ENCODE measurements at places on chromosomes 2 and 18. TPM values are rescaled to one million over a fixed set of nuclear protein-coding genes. Genes with fewer than 3 reads are reported as not detected.

DNA sequence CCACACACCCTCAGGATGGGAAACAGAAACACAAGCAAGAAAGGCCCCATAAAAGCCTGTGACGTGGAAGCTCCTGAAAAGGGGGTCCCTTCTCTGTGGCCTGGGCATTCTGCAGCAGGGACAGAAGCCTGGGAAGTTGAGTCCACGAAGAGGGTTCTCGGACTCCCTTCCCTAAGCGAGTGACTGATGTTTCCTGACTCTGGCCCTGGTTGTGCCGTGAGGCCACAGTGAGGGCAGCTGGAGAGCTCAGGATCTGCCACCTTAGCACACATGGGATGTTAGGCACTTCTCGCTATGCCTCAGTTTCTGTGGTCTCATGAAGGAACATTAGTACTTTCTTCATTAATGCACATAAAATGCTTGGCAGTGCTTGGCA lies 87.2 kb upstream of the ZFP36L2 start:
- no peak for DNase-seq

DNA sequence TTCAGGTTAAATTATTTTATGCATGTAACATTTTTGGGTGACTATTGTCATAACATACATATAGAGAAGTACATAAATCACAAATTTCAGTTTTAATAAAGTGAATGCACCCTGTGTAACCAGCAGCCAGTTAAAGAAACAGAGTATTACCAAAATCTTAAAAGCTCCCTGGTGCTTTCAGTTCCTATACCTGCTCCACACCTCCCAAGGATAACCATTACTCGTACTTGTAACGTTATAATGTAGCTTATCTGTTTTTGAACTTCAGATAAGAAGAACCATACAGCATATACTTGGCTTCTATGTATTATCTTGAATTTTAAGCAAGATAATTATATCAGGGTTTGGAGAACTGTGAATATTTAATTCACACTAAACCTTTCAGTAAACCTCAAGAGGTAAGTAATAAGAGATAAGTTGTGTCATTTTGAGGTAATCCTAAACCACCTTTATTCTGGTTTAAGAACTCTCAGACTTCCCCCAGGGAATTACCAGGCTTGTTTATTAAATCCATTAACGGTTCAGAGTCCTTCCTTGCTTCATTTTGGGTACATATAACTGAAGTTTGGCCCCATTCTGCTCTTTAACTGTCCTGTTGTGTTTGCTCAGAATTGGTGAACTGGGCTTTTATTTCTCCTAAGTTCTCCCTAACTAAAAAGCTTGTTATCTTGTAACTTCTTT lies 58.6 kb downstream of the LCLAT1 start:
- no peak for DNase-seq

DNA sequence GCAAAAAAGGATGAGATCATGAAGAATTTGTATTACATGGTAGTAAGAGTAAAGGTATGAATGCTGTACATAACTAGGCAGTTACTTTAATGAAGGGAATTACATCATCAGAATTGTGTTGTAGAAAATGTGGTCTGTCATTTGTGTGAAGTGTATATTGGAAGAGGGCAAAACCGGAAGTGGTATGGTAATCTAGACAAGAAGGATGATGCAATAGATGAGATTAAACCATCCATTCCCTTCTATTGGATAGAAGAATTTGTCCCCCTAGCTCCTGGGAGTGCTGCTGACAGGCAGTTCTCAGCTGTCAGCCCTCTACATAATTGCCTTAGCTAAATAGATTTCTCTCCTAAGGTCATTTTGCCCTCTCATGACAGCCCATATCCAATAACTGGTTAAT lies 55.9 kb upstream of the BARD1 start:
- no peak for DNase-seq

DNA sequence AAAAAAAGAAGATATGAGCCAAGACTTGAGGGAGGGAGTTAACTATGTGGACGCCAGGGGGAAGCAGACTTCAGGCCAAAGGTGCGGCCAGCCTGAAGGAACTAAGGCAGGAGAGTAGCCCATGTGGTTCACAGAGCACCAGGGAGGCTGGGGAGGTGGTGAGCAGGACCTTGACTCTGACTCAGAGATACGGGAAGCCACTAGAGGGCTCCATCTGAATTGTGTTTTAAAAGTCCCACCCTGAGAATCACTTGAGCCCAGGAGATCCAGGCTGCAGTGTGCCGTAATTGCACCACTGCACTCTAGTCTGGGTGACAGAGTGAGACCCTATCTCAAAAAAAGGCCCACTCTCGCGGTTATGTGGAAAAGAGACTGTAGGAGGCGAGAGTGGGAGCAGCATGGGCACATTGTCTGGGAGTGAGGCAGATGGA lies 12.3 kb downstream of the CEP192 start:
- no peak for DNase-seq

DNA sequence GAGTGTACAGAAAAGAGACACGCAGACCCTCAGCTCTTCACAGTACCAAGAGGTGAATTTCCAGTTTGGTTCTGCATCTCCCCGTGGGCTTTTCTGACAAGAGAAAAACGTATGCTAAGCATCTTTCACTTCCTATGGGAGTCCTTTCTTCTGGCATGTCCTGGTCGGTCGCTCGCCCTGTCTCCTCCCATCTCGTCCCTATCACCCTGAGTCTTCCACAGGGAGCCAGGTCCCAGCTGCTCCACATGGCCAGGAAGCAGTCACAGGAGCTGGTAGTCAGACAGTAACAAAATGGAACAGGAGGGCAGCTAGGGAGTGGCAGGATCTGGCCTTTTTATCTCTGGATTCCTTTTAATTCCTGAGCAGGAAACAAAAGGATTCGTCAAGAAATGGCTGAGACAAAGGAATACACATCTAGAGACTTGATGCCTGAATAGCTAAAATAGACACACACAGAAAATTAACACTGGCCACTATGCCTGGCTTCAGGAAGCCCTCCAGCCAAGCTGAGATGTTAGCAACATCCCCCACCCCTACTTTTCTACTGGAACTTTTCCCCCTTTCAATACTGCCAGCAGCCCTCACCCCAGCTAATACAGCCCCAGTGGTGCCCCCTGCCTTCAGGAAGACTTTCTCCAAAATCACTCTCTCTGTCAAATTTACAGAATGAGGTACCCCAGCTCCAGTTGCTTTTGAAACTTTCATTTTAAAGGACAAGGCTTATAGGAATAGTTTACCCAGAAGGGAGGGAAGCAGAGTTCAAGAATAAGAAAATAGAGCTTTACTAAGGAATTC lies 136.1 kb downstream of the DNER start:
- DNase-seq = no peak

- DNase-seq = no peak
These were observed 33.6 kb downstream of the GCG start for GRCh38 chr2:162118166-162119031.

DNA sequence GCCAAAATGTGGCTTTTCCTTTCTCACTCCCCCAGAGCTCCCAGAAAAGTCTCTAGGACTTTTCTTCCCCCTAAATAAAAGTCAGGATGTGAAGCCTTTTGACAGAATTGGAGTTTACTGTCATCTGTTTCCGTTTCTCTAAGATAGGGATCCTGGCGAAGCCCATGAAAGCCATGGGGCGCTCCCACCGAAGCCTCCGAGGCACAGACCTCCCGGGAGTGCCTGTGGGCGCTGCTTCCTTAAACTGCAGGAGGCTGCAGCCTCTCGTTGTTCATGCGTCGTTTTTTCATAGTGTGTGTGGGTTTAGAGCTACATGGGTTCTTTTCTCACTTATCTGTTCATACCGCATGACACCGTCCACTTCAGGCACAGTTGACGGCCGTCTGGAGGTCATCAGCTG lies 56.8 kb downstream of the ASAP2 start:
- DNase-seq = no peak

GRCh38 chr2:58163913-58164312 lies 77.2 kb downstream of the FANCL start:
- DNase-seq = no peak

- no peak for DNase-seq
These were observed 42.1 kb upstream of the SIGLEC15 start for GRCh38 chr18:45783097-45784075.

DNA sequence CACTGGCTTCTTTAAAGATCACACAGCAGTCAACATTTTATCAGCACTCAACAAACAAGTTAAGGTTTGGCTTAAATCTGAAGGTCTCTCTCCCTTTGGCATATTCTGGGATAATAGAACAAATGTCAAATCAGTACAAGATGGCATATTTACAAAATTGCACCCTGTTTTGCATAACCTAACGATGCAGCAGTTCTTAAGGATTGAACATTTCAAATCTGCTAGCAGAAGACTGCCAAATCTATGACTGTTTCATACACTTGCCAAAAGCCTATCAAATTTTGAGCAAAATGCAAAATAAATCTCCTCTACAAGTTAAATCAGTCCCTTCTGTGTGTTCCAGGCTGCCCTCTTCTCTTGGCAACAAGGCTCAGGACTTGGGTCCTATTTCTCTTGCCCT lies 73.6 kb downstream of the DPP4 start:
- DNase-seq = no peak

DNA sequence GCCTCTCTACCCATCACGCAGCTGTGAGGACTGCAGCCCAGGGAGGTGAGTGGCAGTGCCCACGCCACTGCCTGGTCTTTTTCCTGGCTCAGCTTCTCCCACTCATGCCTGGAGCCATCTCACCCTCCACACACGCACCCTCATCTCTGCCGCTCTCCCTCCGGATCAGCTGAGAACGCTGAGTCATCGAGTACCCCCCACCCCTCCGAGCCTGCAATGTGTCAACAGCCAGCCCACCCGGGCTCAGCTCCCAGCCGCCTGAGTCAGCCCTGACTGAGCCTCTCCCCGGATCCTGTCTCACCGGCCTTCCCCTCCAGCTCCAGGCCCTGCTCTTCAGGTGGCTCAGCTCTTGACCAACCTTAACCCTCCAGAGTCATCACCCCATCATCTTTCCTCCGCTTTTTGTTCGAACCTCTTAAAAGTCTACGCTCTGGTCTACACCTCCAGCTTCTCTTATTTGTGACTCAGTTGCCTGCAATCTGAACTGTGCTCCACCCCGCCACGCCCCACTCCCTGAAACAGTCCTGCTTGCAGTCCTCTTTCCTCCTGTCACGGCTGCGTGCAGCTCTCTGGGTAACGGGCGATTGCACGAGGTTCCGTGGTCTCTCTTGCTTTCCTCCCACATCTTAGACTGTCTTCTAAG lies 94.4 kb upstream of the ASAP2 start:
- DNase-seq = no peak

GRCh38 chr2:137748533-137748932 lies 215.7 kb upstream of the HNMT start:
- no peak for DNase-seq

- DNase-seq = peak; percentile 20
These were observed 536 bp downstream of the VPS54 start for GRCh38 chr2:64018701-64019082.

DNA sequence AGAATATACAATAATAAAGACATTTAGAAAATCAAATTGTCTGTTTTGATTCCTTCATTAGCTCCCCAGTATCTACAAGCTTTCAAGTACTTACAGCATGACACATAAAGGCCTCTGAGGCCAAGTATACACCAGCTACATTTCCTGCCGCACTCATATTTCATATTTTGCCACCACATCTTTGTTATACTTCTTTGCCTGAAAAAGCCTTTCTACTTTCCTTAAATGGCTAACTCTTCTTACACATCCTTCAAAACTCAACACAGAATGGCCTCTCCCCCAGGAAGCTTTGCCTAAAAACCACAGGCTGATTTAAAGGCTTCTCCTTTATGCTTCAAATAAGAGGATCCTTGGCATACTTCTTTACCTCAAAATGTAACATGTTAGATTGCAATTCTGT lies 4.5 kb downstream of the STK17B start:
- DNase-seq = no peak

DNA sequence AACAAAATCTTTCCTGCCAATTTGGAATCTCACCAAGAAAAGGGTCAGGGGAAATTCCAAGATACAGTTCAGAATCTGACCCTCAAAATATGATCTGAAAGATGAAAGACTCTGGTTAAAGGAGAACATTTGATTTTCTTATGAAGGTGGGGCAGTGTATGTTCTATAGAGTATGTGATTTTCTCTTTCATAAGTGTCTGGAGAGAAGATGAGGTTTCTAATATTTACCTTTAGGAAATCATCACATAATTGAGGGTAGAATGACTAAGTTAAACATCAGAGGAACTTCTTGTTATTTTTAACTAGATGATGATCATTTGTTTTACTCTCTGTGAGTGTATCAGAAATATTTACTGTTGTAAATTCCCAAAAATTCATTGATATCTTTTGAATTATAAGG lies 27.8 kb upstream of the MBOAT2 start:
- DNase-seq = no peak

LYPD6 gene
- not detected for total RNA-seq

SLC4A5 gene
- 9.1 TPM for total RNA-seq

CNTNAP5 gene
- total RNA-seq = not detected

ERBB4 gene
- total RNA-seq = not detected

OTX1 gene
- not detected for total RNA-seq

BOLL gene
- total RNA-seq = not detected

RAMP1 gene
- total RNA-seq = 1.6 TPM

Data from T-helper 17 cell (primary cell).